ENCODE measurements at places on chromosomes 3 and 15.

DNA sequence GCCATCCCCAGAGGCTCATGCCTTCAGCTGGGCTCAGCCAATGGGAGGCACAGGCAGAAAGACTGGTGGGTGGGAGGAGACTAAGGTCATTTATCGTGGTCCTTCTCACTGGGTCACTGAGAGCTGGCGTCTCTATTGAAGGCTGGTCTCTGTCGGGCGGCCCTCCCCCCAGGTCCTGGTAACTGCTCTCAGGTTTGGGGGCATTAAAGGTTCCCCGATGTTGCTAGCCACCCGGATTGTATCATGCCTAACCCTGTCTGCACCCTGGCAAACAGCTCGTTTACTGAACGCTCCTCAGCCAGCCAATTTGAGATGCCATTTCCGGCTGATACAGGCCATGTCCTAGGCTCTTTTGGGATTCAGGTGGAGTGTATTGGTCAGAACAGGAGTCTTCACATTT, 10.5 kb downstream of the SELENOS start:
- DNase-seq, result no peak

- no peak for DNase-seq
Observed at GRCh38 chr15:39651295-39651694, 70.4 kb downstream of the THBS1 start.

DNA sequence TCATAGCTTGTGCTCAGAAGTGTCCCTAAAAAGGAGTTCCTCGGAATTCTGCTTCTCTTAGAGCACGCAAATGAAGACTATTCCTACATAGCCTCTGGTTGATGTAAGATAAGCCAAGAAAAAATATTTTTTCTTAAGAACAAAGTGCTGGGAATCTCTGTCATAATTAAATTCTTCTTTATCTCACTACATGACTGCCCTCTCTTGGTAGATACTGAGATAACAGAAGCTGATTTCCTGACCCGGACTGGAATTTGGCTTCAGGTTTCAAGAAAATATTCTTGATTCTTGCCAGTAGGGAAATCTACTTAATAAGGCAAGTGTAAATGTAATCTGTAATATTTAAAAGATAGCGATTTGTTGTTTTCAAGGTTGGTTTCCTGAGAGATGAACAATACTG, 31.3 kb upstream of the SETMAR start:
- no peak for DNase-seq

DNA sequence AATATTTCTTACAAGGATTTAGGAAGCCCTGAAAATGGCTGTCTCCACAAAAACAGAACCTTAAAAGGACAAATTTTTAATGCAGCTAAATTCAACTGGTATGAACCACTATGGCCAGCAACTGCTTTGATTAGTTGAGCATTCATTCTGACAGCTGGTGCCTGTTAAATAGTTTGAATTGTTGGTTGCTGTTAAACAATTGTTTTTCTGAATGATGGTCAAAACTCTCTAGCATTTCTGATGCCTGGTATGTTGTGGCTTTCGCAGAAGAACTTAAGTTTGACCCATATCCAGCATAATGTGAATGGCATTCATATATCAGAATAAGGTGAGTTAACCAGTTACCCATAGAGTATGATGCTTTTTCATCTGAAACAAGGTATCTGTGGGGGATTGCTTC, 138.4 kb downstream of the MEIS2 start:
- DNase-seq, result no peak

DNA sequence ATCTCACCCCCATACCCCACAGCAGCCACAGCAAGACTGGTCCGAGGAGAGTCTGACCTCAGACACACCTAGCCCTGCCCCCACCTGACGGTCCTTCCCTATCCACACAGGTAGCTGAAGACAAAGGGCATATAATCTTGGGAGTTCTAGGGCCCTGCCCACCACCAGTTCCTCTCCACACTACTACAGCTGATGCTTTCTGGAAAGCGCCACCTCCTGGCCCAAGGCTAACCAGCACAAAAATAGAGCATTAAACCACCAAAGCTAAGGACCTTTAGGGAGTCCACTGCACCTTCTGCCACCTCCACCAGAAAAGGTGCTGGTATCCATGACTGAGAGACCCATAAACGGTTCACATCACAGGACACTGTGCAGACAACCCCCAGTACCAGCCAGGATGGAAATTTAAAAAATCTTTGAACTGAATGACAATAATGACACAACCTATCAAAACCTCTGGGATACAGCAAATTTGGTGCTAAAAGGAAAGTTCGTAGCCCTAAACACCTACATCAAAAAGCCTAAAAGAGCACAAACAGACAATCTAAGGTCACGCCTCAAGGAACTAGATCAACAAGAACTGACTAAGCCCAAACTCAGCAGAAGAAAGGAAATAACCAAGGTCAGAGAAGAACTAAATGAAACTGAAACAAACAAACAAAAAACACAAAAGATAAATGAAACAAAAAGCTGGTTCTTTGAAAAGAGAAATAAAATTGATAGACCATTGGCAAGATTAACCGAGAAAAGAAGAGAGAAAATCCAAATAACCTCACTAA, 122.1 kb upstream of the TPRG1 start:
- DNase-seq, result no peak

GRCh38 chr3:111998636-111999483, at the start of gene TAGLN3:
Gene TAGLN3, plus strand, starts transcription at chr3:111998922. Its CDS starts 501 bp downstream, at chr3:111999423.
- no peak for DNase-seq

DNA sequence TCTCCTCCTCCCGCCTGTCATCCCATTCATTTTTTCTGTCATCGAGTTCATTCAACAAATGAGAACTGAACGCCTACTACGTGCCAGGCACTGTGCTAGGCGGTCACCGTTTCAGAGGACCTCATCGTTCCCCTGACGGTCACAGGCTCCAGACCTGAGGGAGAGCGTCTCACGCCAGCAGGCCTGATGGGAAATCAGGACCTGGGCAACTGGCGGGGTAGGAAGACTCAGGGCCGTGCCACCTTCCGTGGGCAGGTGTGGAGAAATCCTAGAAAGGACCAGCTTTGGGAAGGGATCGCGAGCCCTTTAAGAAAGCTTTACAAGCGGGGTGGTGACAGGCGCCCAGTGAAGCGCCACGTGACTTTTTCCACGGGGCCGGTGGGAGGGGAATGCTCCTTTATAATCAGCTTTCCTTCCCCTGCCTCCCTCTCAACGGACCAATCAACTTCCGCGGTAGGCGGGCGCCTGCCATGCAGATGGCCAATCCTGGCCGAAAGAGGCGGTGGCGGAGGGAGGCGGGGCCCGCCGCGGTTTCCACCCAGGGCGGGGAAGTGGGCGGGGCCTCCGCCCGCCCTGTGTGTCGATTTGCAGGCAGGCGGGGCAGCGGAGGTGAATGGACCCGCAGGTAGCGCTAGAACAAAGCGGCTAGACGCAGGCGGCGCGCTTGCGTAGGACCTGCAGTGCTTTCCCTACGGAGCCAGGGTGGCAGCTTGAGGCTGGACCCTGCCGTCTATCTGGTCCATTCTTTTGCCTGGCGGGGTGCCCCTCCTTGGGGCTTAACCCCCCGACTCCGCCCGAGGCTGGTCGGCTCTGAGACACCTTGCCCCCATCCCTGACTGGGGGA, 819 bp upstream of the DUSP7 start:
- peak; percentile 99 for DNase-seq

Data from effector CD8-positive, alpha-beta T cell (primary cell).